ENCODE measurements at places on chromosomes 2 and 18.

GRCh38 chr2:119245076-119245840 lies 21.6 kb downstream of the STEAP3 start:
- DNase-seq: no peak

- DNase-seq: no peak
Measured at GRCh38 chr2:172087780-172088244, 2.5 kb downstream of the DLX1 start.

DNA sequence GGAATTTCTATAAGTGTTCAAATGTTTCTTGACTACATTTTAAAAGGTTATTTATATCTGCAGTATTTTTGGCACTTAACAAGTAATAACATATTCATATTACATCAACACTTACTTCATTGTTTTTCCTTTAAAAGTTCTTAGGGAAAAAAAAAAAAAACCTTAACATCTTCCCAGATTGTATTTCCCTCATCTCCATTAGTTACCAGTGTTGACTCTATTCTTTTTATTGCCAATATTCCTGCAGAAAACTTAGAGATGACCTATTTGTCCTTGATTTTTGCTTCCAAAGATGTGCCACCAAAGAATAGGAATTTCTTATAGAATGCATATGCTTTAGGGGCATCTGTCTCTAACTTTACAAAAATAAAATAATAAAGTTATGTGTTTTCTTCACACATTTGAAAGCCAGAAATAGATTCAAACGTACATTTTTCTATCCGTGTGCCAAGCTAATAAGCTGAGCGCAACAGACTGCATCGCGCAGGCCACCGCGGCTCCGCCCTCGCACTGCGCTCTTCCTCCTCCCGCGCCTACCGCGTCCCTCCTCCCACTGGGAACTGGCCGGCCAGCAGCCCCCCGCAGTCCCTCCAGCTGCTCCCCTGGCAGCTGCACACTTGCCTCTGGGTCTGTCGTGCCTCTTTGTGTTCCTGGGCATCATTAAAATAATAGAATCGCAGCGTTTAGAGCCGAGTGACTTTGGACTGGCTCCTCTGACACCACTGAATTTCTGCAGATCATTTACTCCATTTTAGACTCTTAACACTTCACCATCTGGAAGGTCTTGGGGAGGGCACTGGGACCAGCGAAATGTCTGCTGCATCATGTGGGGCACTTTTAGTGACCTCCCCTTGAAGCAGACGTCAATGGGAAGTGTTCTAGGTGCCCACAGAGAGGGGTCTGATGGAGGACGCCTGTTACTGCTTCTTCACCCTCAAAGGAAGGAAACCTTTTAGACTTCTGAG lies 21.2 kb upstream of the NAB1 start:
- DNase-seq: no peak

DNA sequence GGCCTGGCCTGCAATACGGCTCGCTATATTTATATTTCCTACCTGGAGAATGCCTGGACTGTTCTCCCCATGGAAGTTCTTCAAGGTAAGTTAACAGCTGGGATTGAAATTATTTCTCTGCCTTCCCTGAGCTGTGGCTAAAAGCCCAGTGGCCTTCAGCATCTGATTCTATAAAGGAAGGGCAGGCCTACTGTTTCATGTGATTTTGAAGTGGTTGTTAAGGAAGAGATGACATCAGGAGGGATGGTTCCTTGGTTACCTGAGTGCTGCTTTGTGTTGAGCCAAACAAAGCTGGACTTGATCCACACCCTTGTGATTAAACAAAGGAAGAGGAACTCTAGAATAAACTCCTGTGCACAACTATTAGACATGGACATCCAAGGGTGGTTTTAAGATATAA lies 61.6 kb downstream of the MFSD6 start:
- peak; percentile 74 for DNase-seq

DNA sequence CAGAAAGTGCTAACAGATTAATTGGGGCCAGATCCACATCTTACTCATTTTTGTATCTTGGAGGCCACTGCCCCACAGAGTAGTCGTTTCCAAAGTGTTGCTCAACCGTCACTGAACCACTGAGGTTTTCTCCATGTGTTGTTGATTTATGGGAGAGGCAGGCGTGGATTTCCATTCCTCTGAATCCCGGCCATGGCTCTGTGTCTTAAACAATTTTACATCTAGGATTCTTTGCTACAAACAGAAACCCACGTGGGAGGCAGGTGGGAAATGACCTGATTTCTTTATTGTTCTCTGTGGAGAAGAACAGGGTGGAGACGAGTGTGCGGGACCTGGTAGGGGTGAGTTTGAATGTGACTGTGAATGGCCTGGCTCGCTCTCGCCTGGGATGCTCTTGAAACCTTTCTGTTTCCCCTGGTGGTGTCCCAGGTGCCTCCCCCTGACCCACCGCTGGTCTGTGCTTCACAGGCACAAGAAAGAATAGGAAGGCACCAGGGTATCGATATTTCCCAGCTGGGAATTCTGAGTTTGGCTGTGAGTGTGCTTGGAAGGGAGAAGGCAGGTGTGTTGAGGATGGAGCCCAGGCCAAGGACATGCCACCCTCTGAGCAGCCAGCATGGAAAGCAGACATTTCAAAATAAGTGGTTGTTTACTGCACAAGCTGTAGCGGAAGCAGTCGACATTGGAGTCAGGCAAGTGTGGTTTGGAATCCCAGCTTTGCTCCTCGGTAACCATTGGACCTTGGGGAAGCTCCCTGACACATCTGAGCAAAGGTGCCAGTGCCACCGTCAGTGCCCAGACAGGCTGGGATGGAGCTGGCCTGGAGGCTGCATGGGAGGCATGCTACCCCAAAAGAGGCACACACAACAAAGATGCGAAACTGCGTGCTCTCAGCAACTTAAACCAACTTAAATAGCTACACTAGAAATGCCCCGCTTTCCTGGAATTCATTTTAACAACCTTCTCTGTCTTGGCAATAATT lies 50.0 kb downstream of the LPIN1 start:
- no peak for DNase-seq

- no peak for DNase-seq
Measured at GRCh38 chr2:86398500-86399474, 42.4 kb upstream of the KDM3A start.

- no peak for DNase-seq
Measured at GRCh38 chr2:126515471-126515870, 140.5 kb upstream of the GYPC start.

GRCh38 chr2:189466656-189467055 lies 25.4 kb downstream of the WDR75 start:
- no peak for DNase-seq

DNA sequence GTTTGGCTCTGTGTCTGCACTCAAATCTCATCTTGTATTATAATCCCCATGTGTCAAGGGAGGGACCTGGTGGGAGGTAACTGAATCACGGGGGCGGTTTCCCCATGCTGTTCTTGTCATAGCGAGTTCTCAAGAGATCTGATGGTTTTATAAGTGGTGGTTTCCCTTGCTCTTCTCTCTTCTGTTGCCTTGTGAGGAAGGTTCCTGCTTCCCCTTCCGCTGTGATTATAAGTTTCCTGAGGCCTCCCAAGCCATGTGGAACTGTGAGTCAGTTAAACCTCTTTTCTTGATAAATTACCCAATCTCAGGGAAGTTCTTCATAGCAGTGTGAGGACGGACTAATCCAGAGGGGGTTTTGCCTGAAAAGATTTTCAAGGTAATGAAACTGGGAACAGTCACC lies 245.4 kb downstream of the GALR1 start:
- no peak for DNase-seq

- DNase-seq: no peak
Measured at GRCh38 chr18:73283032-73283431, 415.2 kb upstream of the NETO1 start.

- no peak for DNase-seq
Measured at GRCh38 chr2:45951025-45951727, 299.7 kb downstream of the PRKCE start.

- DNase-seq: no peak
Measured at GRCh38 chr2:182318466-182319220, 108.2 kb downstream of the PDE1A start.

DNA sequence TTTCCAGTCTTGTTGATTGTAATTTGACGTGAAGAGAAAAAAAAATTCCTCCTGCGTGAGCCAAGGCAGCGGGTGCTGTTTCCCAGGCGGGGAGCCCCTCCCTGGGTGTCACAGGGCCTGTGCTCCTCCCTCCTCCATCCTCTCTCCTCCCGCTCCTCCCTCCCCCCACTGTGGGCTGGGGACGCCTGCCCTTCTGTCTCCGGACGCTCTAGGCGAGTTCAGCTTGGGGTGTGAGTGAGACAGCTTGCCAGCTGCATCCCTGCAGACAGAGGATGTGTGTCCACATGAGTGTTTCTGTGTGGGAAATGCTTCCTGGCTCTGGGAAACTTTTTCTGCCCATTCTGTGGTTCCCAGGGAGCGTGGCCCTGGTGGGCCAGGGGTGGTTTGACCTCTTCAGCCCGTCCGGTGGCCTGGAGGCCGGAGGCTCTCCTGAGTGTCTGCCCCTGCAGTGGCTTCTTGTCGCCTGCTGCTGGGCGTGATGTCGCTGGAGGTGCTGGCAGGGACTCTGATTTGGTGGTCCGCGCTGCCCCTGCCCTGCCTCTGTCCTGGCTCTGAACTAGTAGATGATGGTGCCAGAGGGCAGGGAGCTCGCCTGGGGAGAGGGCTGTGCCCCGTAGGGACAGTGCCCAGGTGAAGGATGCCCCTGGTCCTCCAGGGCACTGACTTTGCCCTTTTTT lies 96.4 kb downstream of the USP40 start:
- no peak for DNase-seq

GRCh38 chr18:66043009-66043408 lies 292.2 kb downstream of the CDH7 start:
- no peak for DNase-seq

- DNase-seq: no peak
Measured at GRCh38 chr2:191618786-191619185, 59.1 kb upstream of the NABP1 start.

DNA sequence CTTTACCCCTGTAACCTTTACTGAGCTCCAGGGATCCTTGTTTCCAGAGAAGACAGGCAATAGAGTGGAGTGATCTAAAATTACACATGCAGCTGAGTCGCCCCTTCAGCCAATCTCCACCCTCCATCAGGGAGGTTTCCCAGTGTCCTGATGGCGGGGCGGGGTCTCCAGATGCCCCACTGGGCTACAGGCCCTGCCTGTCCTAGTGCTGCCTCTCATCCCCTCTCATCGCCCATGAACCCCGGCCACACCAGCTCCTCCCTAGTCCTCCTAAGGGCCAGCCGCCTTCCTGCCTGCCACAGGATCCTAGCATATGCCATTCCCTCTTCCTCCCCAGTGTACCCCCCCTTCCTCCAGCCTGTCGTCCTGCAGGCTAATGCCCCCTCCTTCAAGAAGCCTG lies 144.1 kb upstream of the GLI2 start:
- DNase-seq: no peak

- DNase-seq: no peak
Measured at GRCh38 chr2:152465541-152465940, 130.6 kb downstream of the FMNL2 start.

- no peak for DNase-seq
Measured at GRCh38 chr2:145623136-145623535, 1103.2 kb upstream of the ZEB2 start.

- DNase-seq: no peak
Measured at GRCh38 chr2:8248623-8248957, 433.3 kb upstream of the ID2 start.

GRCh38 chr18:53686965-53687364 lies 537.5 kb downstream of the MBD2 start:
- no peak for DNase-seq

GRCh38 chr2:88852753-88853402 lies 161.4 kb downstream of the RPIA start:
- DNase-seq: no peak

GRCh38 chr2:132037527-132038178 lies 124.1 kb downstream of the ANKRD30BL start:
- DNase-seq: peak; percentile 11

DNA sequence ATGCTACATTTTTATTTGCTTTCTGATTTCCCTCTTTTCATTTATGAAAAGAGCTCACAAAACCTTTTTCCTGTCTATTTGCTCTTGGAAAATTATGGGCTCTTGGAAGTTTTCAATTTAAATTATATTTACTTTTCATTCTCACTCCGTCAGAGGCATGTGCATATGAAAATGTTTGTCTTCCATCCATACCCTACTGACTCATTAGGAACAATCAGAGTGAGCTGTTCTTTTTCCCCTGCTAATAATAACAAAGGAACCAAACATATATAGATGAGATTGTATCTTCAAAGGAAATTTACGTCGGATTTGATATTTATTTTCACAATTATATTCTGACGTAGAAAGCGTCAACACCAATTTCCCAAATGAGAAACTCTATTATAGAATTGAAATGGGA lies 1101.2 kb downstream of the TSN start:
- DNase-seq: no peak

- no peak for DNase-seq
Measured at GRCh38 chr18:54086046-54086802, 138.2 kb downstream of the MBD2 start.

GRCh38 chr2:180247658-180248057 lies 240.6 kb upstream of the CWC22 start:
- no peak for DNase-seq

GRCh38 chr18:79337184-79337583 lies 58.5 kb upstream of the NFATC1 start:
- no peak for DNase-seq

GRCh38 chr18:44700652-44701051 lies 20.0 kb downstream of the SETBP1 start:
- DNase-seq: no peak

DNA sequence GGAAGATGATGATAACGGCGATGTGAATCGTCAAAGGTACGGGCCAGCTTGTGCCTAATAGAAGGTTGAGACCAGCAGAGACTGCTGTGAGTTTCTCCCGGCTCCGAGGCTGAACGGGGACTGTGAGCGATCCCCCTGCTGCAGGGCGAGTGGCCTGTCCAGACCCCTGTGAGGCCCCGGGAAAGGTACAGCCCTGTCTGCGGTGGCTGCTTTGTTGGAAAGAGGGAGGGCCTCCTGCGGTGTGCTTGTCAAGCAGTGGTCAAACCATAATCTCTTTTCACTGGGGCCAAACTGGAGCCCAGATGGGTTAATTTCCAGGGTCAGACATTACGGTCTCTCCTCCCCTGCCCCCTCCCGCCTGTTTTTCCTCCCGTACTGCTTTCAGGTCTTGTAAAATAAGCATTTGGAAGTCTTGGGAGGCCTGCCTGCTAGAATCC lies 3.0 kb downstream of the FZD7 start:
- no peak for DNase-seq

DNA sequence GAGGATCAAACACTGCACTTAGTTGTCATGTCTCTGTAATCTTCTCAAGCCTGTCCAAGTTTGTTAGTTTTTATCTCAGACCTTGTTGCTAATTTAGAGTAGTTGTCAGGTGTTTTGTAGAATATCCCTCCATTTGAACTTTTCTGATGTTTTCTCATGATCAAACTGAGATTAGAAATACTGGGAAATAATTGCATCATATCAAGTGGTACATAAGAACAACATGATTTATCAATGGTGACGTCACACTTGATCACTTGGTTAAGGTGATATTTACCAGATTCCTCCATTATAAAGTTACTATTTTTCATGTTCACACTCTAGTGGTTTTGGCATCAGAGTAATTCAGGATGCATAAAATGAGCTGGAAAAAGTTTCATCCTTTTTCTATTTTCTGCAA lies 1182.4 kb upstream of the ZEB2 start:
- DNase-seq: no peak
